SW 1271 (cell line): ENCODE measurements at places on chromosomes 2 and 18.

DNA sequence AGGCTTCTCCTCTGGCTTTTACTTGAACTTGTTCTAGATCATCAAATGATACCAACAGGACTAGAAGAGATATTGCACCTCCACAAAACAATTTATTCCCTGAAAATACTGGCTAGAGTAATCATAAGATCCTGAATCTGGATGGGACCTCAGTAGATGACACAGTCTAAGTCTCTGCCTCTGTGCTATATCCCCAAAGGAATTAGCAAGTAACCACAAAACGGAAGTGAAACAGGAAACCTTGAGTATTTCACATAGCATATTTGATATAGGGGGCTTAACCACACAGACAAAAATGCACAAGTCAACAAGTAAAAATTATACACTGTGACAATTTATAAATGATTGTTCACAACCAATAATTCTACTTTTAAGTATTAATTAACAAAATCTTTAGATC, 456.9 kb upstream of the TNP1 start:
- DNase-seq: no peak

DNA sequence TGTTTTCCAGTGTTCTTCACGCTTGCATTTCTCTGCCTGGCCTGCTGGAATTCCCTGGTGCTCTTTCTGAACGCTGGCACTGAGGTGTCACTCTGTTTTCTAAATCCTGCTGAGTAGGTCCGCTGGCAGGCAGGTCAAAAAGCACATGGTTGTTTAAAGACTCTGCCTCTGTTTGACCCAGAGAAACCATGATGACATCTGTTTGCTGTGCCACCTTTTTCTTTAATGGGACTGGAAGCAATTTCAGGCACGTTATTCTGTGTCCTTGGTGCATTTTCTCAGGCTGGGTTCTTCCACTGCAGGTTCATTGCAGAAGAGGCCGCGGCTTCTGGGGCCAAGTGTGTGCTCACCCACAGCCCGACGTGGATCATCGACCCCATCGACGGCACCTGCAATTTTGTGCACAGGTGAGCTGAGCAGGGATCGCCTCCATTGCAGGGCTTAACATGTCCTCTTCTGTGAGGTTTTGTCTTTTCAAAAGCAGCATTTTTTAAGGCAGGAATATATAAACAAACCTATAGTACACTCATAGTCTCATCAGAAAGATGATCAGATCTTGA, 28.4 kb downstream of the IMPA2 start:
- DNase-seq: no peak

GRCh38 chr2:148817210-148817708, 57.8 kb upstream of the KIF5C start:
- no peak for DNase-seq

DNA sequence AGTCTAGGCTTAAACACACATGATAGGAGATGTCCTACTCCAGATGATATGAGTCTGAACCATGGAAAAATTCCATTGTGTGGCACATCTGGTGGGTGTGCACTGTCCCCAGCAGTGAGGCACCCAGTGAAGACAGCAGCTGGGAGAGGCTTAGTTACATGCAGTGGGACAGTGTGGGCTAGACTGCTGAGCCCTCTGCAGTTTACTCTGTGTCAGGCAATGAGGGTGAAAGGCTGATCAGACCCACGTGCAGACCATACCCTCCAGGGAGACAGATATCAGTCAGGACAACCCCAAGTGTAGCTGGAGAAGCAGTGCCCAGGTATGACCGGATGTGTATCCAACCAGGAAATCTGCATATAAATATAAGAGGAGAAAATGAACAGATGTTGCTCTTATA, 13.4 kb downstream of the IL37 start:
- DNase-seq: no peak

- DNase-seq: no peak
These were observed 100.1 kb upstream of the TLK1 start for GRCh38 chr2:171260471-171261424.

DNA sequence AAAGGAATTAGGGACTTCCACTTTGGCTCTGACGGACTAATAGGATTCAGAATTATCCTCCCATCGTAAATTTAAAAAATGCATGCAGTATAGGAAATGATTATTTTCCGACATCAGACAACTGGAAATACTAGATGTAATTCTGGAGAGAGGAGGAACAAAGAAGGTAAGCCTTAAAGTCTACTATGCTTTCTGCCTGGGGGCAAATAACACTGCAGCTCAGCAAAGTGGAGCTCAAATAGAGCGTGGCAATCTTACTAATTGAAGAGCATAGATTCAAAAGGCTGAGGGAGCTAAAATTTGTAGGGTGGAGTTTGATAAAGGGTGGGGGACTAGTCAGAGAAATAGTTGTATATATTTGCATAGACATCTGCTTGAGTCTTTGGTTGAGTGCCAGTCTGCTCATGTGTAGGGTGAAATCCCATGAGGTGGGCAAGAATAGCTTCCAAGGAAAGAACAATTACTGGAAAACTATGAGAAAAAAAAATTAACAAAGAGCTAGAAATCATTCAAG, 23.8 kb downstream of the COPS8 start:
- no peak for DNase-seq

DNA sequence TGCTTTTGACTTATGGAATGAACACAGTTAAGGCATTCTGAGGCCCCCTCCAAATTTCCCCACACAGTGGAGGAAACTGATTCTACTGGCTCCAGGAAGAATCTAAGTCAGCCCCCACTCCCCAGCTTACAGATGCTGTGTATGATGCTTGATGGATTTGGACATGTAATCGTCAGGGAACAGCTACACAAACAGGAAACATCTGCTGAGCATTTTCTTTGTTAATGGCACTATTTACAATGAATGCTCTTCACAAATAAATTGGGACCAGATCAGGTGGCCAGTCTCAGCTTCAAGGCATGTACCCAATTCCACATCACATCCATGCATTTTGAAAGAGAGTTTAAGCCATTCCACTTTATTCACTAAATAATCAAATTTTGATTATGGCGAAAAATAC, 562.3 kb downstream of the SOX11 start:
- no peak for DNase-seq

- DNase-seq: no peak
These were observed 7.5 kb downstream of the TTC32 start for GRCh38 chr2:19894134-19894792.

- no peak for DNase-seq
These were observed 211.3 kb upstream of the ARL4C start for GRCh38 chr2:234708091-234708683.
